ENCODE measurements at places on chromosomes 2 and 18. TPM values are rescaled to one million over a fixed set of nuclear protein-coding genes. Genes with fewer than 3 reads are reported as not detected.

- no peak for DNase-seq
Observed at GRCh38 chr2:133605011-133605765, 36.9 kb upstream of the NCKAP5 start.

DNA sequence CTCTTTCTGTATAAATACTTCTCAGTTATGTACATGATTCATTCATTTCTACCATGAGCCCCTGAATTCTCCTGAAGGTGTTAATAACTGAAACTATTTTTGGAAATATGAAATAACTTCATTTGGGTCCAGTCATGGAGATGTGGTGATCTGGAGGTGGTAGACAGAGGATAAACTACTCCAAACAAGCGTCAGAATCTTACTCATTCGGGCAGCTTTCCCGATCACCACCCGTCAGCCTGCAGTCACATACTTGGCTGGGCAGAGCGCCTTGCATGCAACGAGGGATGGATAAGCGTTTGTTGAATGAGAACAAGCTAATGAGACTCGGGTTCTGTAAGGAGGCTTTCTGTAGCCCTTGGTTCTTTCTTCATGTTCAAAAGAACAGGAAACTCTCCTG is 222.7 kb downstream of the CD226 start:
- DNase-seq: no peak

- no peak for DNase-seq
Observed at GRCh38 chr2:190179754-190180312, 117.3 kb upstream of the MSTN start.

DNA sequence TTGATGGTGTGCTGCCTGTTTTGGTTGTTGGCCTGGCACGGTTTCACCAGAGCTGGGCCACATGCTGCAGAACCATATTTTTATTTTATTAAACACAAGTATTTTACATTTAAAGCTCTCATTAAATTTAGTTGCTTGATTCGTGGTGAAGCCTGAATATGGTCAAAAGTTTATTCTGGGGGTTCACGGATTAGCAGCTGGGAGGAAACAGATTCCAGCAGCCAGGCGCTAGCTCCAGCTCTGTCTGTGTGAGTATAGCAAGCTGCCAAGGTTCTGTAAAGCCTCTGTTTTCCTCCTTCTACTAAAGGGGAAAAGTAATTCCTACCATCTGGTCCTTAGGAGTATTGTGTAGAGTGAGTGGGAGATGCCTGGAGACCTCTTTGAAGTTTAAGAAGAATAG is 22.5 kb downstream of the GATA6 start:
- DNase-seq: no peak

The FAM237A gene
- not detected for total RNA-seq

The LHCGR gene
- not detected for total RNA-seq

The XDH gene
- total RNA-seq: 0.05 TPM

- DNase-seq: no peak
Observed at GRCh38 chr2:109079590-109079989, 49.4 kb upstream of the SH3RF3 start.

DNA sequence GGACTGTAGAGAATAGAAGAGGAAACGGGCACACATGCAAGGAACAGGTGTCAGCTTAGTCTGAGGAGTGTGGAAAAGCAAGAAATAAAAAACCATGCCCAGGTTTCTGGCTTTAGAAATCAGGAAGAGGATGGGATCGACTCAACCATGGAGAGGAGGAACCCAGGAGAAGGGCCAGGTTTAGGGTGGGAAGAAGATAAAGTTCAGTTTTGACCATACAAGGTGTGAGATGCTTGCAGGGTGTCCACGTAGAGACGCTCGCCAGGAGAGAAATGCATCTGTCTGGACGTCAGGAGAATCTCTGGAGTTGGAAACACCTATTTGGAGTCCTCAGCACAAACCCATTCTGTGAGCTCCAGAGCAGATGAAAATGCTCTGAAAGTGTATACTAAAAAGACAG is 275.1 kb downstream of the CYRIA start:
- DNase-seq: no peak

DNA sequence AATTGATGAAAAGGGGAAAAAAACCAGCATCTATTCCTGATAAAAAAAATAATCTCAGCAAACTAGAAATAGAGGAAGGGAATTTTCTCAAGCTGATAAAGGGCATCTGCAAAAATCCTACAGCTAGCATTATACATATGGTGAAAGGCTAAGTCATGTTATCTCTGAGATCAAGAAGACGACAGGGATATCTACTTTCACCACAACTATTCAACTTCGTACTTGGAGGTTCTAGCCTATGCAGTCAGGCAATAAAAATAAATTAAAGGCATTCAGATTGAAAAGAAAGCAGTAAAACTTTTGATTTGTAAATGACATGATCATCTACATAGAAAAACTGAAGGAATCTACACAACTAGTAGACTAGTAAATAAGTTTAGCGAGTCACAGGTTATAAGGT is 58.2 kb downstream of the CAB39 start:
- DNase-seq: no peak

DNA sequence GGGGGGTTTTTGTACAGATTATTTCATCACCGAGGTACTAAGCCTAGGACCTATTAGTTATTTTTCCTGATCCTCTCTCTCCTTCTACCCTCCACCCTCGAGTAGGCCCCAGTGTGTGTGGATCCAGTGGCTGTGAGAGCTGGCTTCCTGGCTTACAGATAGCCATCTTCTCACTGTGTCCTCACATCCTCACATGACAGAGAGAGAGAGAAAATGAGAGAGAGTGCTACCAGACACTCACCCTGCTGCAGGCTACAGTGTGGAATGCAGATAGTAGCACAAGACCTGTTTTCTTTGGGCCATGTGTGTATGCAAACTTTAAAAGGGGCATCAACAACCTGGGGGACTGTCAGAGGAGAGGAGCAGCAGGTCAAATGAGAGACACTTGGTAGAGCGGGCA is 9.5 kb downstream of the KCNK3 start:
- DNase-seq: no peak

- DNase-seq: no peak
Observed at GRCh38 chr2:58680755-58681310, 439.7 kb upstream of the FANCL start.

GRCh38 chr2:106562268-106563186 is 75.4 kb downstream of the CD8B2 start:
- DNase-seq: no peak

DNA sequence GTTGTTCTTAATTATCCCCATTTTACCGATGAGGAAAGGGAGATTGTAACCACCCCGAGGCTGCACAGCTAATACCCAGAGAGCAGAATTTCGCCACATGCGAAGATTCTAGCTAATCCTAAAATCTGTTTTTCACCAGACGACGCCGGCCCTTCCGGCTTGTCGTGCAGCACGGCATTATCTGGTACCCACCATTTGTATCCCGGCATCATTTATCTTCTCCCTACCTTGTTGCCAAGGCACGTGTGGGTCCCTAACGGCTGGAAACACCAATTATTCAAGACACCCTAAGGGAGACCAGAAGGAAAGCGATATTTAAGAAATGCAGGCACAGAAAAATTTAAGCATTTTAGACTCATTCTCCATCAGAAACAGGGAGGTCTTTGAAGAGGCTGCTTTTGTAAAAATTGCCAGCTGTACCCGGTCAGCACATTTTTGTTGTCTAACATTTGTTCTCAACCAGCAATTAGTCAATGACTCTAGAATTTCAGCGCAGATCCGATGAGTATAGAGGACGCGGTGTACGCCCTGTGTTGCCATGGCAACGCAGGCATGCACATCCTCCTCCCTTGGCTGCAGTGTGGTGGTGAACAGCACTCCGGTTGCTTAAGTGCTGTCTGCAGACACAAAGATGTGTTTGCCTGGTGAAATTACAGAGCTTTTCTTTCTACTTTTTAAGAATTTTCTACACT is 111.6 kb downstream of the AGAP1 start:
- no peak for DNase-seq

All from glomerular endothelial cell (primary cell).